ENCODE measurements at places on chromosomes 13 and 19.

DNA sequence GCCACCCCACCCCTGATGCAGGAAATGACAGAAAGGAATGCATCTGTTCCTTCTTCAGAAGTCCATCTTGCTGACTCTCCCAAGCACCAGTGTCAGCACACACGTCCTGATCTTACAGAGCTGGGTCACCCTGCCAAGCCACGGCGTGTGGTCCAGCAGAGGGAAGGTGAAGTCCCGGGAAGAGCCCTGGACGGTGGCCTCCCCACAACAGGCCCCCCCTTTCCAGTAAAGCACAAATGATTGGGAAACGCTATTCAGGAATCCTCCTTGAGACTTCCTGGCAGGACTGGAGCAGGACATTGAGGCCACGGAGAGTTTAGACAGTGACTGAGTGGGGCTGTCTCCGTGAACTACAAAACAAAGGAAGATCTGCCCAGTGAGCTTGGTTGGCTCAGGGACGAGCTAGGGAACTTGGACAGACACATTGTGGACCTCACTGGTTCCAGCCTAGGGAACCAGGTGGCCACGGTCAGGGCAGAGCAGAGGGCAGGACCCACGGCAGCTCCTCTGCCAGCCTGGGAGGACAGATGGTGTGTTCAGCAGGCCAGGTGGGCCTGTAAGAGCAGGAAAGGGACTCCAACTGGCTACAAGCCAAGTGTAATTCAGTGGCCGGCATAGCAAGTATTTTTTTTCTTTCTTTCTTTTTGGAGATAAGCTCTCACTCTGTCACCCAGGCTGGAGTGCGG is 41.7 kb downstream of the ELL start:
- no peak for DNase-seq

DNA sequence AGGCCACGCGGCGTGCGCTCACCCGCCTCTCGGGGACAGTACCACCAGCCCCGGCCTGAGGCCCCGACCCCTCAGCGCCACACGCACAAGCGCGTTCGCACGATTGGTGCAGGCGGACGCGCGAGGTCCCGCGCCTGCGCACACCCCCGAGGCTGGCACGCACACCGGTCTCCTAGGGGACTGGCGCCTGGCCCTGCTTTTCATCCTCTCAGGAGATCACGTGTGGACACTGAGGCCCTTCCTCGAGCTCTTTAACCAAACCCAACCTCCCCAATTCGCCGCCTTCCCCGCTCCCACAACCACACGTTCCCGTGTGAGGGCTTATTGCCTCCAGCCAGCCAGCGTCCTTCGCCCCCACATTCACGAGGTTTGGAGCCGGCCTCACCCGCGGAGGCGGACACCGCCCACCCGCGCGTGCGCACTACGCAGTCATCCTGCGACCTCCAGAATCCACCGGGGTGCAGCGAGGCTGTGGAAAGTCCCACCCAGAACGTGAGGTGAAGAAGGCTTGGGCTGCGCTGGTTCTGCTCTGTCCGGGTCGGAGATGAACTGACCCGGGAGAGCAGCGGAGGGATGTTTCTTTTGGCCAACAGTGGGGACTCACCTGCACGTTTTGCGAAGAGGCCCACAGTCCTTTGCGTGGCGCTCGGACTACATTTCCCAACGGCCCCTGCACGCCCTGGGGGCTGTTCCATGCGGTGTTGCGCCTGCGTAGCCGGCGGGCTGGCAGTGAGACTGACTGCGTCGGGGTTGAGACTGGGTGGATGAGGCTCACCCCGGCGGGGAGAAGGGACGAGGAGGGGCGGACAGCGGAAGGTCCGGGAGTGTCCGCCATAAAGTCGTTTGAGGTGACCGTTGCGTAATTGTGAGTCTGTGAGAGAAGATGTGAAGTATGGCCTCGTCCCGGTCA is 539 bp upstream of the ZNF667 start:
- peak; percentile 47 for DNase-seq

GRCh38 chr19:13430790-13431582 is 75.3 kb downstream of the CACNA1A start:
- DNase-seq, result peak; percentile 62

DNA sequence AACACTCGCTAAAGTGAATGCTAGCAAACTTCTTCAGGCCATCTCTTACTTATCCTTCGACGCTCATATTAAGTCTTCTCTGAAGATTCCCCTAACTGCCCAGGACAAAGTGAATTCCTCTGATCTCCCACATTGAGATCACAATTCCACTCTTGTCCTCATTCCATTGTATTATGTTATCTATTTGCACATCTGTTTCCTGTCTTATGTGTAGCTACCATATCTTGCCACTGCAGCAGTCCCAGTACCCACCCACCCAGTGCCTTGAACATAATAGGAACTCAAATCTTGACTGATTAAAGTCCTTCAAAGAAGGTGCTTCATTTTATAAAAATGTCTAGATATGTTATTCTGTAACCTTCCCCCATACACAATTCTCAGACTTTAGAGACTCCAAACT is 702.3 kb downstream of the DIAPH3 start:
- no peak for DNase-seq

- no peak for DNase-seq
Observed at GRCh38 chr13:79457390-79457789, 23.6 kb upstream of the NDFIP2 start.

GRCh38 chr13:51251480-51251879 is 29.3 kb downstream of the FAM124A start:
- DNase-seq, result no peak

GRCh38 chr19:1069009-1069779 is 2.2 kb downstream of the ARHGAP45 start:
- peak; percentile 91 for DNase-seq

GRCh38 chr13:114045113-114045735 is 71.3 kb upstream of the C13orf46 start:
- DNase-seq, result no peak

GRCh38 chr13:31090961-31091624 is 70.6 kb downstream of the HSPH1 start:
- no peak for DNase-seq

DNA sequence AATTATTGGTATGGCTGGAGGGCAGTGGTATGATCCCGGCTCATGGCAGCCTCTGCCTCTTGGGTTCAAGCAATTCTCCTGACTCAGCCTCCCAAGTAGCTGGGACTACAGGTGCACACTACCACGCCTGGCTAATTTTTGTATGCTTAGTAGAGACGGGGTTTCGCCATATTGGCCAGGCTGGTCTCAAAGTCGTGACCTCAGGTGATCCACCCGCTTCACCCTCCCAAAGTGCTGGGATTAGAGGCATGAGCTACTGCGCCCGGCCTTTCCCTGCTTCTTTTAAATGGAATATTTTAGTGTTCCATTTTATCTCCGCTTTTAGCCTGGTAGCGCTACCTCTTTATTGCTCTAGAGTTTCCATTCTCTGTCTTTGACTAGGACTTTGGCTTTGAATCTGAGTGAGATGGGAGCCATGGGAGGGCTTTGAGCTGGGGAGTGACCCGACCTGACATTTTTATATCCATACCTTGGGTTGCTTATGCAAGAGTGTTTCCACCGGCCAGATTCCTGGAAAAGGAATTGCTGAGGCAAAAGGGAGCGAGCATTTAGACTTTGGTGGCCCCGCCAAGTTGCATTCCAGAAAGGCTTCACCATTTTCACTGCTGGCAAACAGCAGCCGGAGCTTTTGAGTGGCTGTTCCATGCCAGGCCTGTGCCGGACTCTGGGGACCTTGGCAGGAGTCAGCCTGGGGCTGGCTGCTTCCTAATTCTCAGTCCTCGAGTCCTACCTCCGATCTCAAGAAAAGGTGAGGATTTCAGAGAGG is 22.9 kb downstream of the BICRA start:
- no peak for DNase-seq

DNA sequence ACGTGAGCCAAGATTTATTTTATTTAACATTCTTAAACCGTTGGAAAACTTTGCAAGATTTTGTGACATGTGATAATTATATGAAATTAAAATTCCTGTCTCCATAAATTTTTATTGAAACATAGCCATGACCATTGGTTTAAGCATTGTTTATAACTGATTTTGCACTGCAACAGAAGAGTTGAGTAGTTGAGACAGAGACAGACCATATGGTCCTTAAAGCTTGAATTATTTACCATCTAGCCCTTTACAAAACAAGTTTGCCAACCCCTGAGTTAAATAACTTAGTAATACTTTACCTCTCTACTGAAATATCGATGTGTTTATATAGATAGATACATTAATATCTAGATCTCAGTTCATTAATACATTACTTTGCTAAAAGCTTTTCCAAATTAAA is 814.1 kb upstream of the GPC6 start:
- DNase-seq, result no peak

- peak; percentile 3 for DNase-seq
Observed at GRCh38 chr13:72221276-72221962, 354.4 kb upstream of the DACH1 start.

DNA sequence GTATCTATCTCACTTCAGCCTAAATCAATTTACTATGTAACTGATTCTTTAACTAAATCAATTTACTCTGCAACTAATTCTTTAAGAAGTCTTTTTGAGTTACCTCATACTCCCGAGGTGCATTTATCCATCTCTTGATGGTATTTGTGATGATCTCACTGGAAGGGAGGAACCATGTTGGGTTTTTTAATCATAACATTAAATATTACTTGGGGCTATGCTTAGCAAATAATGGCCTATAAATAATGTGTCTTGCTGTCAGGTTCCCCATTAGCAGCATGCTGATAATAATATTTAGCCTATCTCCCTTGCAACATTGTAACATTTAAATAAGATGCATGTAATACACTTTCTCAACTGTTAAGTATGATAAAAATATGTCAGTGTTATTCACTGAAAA is 411.3 kb downstream of the SLITRK1 start:
- DNase-seq, result no peak

- DNase-seq, result no peak
Observed at GRCh38 chr13:79405501-79405830, 589 bp downstream of the RBM26 start.

DNA sequence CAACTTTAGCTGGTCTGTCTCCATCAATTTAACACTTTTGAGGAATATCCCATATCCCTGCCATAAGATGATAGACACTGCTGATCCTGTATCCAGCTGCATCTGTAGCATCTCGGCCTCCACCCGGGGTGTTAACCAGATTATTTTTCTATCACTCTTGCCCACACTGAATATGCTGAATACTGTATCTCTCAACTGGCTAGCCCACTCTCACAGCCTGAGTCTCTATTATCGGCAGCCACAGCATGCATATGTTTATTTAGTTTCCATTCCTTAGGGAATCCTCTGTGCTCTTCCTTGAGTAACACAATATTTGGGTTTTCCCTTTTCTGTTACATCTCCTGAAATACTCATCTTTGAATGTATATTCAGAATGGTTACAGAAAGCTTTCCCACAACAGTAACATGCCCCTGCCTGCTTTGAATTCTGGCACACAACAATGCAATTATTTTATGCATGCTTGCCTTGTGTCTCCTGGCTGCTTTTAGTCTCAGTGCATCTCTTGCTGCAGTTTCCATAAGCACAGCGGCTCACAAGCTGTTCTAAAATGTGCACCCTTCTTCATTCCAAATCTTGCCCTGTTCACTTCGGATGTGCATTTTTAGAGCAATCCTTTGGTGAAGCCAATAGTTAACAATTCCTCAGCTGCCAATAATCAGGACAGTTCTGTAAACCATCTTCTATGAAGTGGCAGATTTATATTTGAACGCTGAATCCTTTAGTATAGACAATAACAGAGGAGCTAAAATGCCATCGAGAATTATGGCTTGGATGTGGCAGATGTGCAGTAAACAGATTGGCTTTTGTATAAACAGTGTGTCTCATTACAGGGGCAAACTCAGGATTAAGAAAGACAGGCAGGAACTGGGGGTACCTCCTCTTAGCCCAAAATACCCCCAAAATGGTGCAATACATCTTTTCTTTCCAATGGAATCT is 261.9 kb upstream of the SOX21 start:
- DNase-seq, result no peak

DNA sequence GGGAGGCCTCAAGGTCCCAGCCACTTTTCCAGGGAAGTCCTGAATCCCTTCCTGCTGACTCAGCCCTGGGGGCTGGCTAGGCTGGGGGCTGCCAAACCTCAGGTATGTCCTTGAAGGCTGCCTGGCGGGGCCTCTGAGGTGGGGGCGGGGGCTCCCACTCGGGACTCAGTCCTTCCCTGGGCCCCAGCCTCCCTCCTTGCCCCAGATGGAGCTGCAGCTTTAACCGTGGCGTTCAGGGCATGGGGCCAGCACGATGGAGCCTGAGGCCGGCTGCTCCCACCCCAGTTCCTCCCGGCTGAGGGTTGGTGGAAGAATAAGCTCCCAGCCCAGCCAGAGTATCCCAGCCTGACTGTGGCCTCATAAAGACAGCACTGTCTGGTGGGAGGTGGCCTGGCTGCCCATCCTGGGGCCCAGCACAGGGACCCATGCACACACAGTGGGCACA is 12.4 kb downstream of the CILP2 start:
- no peak for DNase-seq

DNA sequence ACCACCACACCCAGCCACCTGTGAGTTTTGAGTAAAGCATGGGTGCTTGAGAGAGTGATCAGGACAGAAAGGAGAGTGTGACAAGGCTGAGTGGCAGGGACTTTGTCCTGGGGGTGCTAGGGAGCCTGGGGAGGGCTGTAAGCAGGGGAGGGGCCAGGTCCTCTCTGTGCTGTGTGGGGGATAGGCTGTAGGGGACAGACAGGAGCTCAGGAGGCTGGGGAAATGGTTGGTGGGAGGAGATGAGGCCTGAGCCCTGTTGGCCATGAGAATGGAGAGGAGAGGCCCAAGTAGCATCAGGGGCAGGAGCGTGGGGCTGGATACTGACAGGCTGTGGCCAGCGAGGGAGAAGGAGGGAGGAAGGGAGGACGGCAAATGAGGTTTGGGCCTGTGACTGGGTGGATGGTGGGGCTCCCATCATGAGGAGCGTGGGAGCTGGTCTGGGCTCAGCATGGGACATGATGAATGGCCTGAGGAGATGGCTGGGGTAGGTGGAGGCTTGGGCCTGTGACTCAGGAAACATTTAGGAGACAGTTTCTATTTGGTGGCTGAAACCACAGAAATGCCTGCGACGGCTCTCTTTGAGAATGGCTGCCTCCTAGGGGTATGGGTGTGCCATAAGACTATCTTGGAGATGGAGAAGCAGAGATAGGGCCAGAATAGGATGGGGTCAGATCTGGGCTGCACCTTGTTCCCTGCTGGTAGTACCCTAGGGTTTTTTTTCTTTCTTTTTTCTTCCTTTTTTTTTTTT is 25.0 kb downstream of the GRIN2D start:
- peak; percentile 44 for DNase-seq

DNA sequence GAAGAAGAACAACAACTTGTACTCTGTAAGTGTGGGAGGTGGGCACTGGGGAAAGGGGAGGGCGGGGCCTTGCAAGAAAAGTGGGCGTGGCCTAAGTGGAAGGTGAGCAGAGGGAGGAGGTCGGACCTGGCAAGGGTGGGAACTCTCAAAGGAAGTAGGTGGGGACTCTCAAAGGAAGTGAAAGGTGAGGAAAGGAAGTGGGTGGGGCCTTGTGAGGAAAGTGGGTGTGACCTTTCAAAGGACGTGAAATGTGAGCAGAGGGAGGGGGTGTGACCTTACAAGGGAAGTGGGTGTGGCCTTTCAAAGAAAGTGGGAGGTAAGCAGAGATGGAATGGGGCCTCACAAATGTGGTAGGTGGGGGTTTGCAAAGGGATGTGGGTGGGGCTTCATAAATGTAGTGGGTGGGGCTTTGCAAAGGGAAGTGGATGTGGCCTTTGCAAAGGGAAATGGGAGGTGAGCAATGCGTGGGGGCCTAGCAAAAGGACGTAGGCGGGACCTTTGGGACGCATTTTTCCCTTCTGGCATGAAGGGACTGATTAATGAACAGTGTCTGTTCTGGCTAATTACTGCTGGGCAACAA is 25.9 kb downstream of the ACSBG2 start:
- DNase-seq, result peak; percentile 73

GRCh38 chr13:35769812-35770211 is 293.3 kb upstream of the MAB21L1 start:
- DNase-seq, result no peak

GRCh38 chr13:111540486-111540885 is 220.0 kb downstream of the TEX29 start:
- no peak for DNase-seq
